ENCODE measurements at places on chromosomes 7 and 10. TPM values are rescaled to one million over a fixed set of nuclear protein-coding genes. Genes with fewer than 3 reads are reported as not detected.

- DNase-seq: no peak
Measured at GRCh38 chr10:1605999-1606940, 131.1 kb downstream of the ADARB2 start.

GRCh38 chr7:16528520-16528919, 1.9 kb downstream of the LRRC72 start:
- DNase-seq: no peak

DNA sequence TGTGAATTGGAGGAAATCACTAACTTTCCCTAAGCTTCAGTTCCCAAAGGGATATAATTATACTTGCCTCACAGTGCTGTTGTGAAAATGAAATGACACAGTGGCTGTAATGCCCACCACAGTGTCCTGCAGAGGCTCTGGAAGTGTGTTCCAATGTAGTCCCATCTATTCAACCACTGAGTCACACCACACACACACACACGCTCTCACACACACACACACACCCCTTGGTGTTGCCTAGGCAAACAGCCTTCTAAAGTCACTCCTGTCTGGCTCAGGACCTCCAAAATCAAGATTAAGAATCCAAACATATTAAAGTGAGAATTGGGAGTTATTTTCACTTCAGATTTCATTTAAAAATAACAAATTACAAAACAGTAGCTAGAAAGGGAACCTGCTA, 73.3 kb downstream of the NRCAM start:
- no peak for DNase-seq

DNA sequence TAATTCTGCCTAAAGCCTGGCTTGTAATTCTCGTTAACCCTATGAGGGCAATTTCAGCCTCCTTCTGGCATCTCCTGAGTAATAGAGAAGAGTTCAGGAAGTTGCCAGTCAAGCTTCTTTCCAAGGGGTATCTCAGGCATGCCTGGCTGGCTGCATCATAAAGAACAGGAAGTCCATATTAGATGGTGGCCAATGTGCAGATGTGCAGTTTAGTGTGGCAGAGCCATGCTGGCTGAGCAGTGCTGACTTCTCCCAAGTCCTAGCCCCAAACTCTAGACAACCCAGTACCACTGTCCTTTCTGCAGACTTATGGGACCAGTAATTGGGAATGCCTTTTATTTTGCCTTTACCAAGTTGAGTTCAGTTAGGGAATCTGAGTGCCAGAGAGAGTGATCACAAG, 517.9 kb downstream of the GALNT17 start:
- DNase-seq: no peak

Gene TMEM270
- not detected for polyA plus RNA-seq

Gene PRTFDC1
- polyA plus RNA-seq: 10.1 TPM

Gene TPK1
- 3.2 TPM for polyA plus RNA-seq

DNA sequence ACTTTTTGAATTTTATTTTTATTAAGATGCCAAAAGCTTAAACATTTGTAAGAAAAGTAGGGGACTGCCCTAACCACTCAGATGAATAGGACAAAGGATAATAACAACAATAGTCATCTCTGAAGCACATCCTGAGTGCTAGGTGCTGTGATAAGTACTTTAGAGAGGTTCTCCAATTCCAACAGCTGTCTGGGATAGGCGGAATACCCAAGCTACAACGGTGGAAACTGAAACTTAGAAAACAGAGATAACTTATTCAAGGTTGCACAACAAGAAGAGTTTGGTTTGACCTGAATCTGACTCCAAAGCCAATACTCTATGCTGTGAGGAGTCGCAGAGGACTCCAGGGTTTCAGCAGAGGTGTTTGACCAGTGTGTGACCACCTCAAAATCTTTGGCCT, 2.0 kb downstream of the RTKN2 start:
- no peak for DNase-seq

Gene ARHGEF35
- polyA plus RNA-seq: 1.3 TPM

GRCh38 chr10:97274828-97275227, 17.6 kb downstream of the ARHGAP19 start:
- no peak for DNase-seq

Gene AGBL3
- polyA plus RNA-seq: 3.6 TPM

GRCh38 chr10:31683682-31684081, 244.9 kb downstream of the ARHGAP12 start:
- no peak for DNase-seq

Gene MMD2
- polyA plus RNA-seq: not detected

Gene KRIT1
- polyA plus RNA-seq: 22.8 TPM

Gene RAB19
- polyA plus RNA-seq: not detected

GRCh38 chr7:1425292-1426136, 33.8 kb downstream of the MICALL2 start:
- DNase-seq: no peak

GRCh38 chr7:73828107-73828803, 2.5 kb upstream of the CLDN4 start:
- no peak for DNase-seq

Gene TLL2
- polyA plus RNA-seq: 0.72 TPM
